ENCODE measurements at places on chromosomes 6 and 20. TPM values are rescaled to one million over a fixed set of nuclear protein-coding genes. Genes with fewer than 3 reads are reported as not detected.

TSHZ2 gene
- total RNA-seq, result 3.1 TPM

GNMT gene
- total RNA-seq, result 0.77 TPM

SFTA2 gene
- not detected for total RNA-seq

VIP gene
- 0.55 TPM for total RNA-seq

SLC4A11 gene
- 0.11 TPM for total RNA-seq

TP53RK gene
- 6.0 TPM for total RNA-seq

MYCT1 gene
- 15.0 TPM for total RNA-seq

DNA sequence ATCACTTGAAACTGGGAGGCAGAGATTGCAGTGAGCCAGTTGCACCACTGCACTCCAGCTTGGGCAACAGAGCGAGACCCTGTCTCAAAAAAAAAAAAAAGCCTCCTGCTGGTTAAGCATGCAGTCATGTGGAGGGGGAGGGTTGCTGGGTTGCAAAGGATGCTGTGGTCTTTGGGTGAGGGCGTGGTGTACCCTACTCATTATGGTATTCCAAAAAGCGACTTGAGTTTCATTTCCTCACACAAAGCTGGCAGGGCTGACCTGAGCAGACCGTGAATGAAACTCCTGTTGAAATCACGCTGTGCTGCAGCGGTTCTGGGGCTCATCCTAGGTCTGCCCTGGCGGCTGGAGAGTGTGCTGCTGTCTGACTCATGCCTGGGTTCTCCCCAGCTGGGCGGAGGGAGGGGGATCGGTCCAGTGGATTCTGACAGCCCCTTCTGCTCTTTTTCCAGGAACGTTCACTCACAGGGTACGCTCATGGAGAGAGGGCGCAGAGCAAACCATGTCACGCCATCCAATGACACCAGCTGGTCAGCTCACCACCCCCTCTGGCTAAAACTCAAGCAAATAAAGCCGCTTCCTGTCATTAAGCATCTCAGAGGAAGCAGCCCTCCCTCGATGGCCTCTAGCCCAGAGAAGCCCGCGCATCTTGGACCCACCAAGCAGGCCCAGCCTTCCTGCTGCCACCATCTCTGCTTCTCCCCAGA is 166.2 kb downstream of the SCML4 start:
- DNase-seq, result peak; percentile 29

GRCh38 chr6:13030396-13030795 is 297.9 kb downstream of the TBC1D7 start:
- DNase-seq, result no peak

DNA sequence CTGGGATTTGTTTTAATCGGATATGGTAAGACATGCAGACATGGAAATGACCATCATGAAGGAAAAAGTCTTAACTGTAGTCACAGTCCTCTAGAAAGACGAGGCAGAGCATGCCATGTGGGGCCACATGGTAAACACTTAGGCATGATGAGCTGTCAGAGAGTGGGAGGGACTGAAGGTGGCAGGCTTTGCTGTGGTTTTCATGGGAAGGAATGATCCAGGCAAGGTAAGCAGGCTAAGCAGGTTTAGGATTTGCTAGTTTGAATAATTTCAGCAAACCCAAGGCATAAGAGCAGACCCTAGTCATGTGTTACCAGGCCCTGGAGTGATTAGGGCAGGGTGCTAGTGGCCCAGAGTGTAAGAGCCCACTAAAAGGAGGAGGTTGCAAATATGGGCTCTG is 47.2 kb upstream of the STMND1 start:
- DNase-seq, result no peak

DNA sequence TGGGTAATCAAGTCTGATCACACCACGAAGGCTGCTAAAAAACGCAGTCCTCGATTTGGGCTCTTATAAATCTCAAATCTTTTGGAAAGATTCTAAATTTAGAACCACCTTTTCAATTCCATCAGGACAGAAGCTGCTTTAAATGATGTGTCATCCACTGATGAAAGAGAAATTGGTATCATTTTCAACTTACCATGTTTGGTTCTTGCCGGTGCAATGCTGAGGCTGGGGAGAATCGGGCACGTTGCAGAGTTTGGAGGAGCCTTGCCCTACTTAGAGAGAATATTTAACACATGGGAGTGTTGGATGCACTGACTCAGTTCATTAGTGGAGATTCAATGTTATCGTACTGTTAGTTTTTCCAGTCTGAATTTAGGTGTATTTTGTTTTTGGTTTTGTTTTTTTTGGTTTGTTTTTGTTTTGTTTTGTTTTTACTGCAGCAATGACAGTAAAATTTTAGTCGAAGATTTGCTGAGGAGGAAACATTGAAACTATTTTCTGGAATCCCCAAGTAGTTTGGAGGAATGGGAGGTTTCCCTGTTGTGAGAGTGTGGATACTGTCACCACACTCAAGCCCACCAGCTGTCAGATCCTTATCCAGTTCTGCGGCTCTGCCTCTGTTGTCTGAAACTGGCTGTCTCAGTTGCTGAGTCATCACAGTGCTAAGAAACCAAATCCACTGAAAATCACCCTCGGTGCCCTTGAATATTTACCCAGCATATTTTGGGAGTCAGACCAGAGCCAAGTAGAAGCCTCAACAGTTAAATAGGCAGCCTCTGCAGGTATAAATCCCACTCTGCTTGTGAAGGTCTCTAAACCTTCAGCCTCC is 497.0 kb downstream of the BTBD3 start:
- no peak for DNase-seq

DNA sequence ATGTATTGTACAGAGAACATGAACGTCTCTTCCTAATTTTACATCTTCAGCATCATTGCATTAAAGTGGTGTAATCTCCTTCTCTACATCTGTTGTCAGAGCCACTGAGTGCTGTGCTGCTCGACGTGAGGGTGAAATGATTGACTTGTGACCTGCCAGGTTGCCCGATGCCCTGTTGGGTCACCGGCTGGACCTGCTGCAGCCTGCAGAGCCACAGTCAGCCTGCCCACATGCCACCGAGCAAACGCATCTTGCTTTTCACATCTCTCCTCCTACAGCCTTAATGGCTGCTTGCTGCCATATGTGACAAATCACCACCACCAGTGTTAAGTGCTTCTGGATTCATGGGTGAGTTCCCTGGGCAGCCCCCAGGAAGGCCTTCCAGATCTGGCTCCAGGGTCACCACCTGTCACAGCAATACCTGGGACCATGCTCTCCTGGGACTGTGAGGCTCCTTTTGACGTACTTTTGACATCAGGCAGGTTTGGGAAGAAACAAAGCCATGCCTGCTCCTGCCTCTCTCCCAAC is 80.3 kb downstream of the ASXL1 start:
- DNase-seq, result no peak

GRCh38 chr20:57410398-57410920 is 19.3 kb downstream of the RBM38 start:
- DNase-seq, result no peak

GRCh38 chr6:37802810-37803209 is 16.7 kb upstream of the ZFAND3 start:
- no peak for DNase-seq

DNA sequence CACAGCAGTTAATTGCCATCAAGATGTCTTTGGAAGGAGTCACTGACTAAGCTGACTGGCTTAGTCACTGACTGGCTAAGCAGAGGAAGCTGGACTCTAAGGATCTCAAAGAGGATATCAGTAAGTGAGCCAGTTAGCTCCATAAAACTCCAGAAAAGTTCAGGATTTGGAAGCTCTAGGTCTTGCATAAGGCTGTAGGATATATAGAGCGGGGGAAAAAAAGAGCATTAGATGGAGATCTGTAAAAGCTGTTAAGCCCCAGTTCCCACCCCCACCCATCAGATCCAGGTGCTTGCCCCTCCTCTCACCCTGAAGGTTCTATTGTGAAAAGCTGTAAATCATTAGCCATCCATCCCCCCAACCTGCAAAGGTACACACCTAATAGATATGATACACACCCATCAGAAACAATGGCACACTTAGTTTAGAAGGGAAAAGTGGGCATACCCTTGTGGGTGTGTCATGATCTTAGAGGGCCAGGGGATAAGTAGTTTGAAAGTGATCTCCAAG is 32.2 kb downstream of the CARMIL1 start:
- no peak for DNase-seq
